ENCODE measurements at places on chromosomes 2 and 18.

GRCh38 chr2:67032076-67032475, 365.1 kb upstream of the ETAA1 start:
- no peak for DNase-seq

- no peak for DNase-seq
Measured at GRCh38 chr2:111958901-111959300, 60.5 kb downstream of the MERTK start.

DNA sequence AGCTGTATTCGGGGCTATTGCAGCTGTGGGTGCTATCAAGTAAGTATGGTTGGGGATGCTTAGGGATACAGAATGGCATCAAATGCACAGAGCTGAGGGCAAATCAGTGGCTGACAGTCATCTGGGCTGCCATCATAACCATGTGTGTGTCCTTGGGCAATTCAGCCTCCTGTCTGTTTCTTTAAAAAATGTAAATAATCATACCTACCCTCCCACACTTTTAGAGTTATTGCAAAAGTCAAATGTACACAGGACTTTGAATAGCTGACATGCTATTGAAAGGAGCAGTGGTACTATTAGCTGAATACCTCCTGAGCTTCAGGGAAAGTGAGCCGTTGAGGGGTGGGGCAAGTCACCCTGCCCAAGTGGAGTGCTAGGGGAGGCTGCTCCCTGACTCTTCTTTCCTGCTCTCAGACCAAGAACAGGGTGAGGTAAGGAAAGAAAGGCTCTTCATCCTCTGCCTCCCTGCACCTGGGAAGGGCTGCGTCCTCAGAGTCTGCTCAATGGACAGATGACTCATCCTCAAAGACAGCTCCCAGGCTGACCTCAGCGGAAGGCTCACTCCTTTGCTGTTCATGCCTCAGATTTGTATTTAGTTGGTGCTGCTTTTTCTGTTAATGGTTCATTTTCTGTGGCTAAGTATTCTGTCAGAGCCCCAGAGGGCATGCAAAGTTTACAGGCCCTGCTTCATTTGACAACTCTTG, 54.9 kb upstream of the BZW1 start:
- no peak for DNase-seq

DNA sequence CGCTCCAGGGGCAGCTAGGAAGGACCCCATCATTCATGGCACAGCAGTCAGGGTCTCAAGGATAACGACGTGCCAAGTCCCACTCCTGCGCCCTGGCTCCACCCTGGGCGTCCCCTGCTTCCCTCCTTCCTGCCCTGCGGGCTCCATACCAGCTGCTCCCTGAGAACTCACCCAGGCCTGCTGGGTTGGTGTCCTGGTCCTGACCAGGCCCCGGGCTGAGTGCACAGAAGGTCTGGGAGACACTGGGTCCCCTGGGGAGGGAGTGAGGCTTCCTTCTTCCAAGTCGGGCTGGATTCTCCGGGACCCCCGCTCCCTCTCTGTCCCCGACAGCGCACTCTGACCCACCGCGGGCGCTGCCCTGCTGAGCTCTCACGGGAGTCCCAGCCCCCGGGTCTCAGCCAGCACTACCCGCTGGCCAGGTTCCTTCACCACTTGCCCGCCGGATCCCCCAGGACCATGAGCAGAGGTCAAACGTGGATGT, 160.2 kb downstream of the PXDN start:
- no peak for DNase-seq

DNA sequence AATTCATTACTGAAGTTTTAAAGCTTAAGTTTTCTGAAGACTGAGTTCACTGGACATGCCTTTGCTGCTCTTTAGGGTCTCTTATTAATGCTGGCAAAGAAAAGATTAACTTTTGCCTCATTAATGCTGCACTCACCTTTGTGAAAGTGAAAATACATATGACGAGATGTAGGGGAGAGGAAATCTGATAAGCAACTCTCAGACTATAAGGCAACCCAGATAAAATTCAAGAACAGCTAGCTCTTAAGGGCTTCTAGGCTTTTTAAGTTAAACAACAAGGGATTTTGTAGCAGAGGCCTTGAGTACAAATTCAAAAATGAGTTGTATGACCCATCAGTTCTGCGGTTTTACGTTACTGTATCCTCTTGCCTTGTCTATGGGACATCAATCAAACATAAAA, 143.7 kb downstream of the USP34 start:
- no peak for DNase-seq

DNA sequence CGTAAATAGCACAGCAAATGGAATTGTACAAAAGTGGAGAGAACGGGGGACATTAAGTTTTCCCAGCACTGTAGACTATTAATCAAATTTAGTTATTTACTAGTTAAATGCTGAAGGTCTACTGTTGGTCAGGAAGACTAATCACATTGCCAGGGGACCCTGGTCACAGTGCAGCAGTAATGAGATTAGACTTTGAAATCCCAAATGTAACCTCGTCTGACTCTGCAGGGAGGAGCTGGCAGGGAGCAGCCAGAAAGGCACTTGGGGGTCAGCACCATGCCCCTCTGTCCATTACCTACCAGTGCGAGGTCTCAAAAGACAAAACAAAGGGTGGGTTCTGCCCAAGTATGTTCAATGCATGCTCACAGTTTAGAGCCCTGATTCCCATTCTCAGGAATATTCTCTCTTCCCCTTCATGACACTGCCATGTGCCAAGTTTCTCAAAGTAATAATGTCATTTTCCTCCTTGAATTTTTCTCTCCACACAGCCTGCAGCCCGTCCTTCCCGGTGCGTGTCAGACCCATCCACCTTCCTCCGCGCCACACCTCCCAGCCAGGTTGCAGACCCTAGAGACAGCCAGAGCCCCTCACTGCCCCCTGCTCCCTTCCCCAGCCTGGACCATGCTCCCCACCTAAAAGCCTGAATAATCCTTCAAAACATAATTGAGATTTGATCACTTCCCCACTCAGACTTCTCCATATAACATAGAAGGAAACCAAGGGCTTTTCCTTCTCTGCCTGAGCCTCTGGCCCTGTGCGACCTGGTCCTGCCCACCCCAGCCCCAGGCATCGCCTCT, 52.5 kb downstream of the TMEM18 start:
- DNase-seq: no peak

GRCh38 chr2:232781765-232782164, 5.4 kb upstream of the KCNJ13 start:
- DNase-seq: no peak

GRCh38 chr18:9810299-9810698, 75.5 kb upstream of the TXNDC2 start:
- no peak for DNase-seq

GRCh38 chr18:45806226-45806625, 19.2 kb upstream of the SIGLEC15 start:
- no peak for DNase-seq

DNA sequence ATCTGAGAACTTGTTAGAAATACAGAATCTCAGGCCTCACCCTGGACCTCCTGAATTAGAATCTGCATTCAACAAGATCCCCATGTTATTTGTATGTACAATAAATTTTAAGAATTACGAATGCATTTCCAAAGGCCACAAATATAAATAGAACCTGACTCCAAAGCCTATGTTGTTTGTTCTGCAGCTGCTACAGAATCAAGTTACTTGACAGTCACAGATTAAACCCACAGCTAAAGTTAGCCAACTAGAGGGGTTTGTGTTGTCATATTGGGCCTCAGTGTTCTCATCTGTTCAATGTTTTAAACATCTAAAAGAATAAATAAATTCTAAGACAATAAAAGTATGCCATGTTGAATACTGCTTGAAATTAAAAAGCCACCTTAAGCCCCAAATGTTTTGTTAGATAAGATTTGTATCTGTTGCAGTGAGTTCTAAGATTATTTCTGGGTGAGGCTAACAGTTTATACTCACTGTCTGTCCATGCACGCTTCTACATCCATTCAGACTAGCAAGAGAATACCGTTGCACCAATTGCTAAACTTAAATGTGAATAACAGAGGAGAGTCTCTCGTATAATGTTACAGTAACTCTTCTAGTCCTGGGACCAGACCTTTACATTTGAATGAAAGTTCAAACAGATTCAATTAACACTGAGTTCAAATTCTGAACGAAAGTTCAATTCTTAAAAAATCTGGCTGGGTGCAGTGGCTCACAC, 200.4 kb downstream of the MEMO1 start:
- no peak for DNase-seq

GRCh38 chr2:144959416-144959815, 439.5 kb upstream of the ZEB2 start:
- no peak for DNase-seq

GRCh38 chr2:219939647-219940046, 312.2 kb downstream of the SLC4A3 start:
- no peak for DNase-seq

DNA sequence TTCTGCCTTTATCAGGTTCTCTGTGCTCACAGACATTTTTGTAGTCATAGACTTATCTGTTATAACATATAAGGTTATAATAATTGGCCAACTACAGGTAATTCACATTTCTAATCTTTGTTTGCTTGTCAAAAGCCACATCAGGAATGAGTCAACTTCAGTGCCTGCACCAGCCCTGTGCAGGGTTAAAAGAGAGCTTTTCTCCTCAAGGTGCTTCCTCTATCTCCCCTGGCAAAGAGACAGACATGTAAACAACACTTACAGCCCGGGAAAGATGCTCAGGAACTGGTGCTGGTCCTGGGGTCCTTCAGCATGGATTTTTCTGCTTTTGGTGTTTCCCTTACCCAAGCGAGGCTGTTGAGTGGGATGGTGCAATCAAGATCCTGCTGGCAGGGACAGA, 7.7 kb upstream of the EHD3 start:
- DNase-seq: no peak

- no peak for DNase-seq
Measured at GRCh38 chr2:201223089-201224073, 37.0 kb upstream of the CASP8 start.

GRCh38 chr2:46400016-46400415, 79.3 kb upstream of the TMEM247 start:
- DNase-seq: no peak

- no peak for DNase-seq
Measured at GRCh38 chr2:46951290-46952064, 35.9 kb upstream of the MCFD2 start.

DNA sequence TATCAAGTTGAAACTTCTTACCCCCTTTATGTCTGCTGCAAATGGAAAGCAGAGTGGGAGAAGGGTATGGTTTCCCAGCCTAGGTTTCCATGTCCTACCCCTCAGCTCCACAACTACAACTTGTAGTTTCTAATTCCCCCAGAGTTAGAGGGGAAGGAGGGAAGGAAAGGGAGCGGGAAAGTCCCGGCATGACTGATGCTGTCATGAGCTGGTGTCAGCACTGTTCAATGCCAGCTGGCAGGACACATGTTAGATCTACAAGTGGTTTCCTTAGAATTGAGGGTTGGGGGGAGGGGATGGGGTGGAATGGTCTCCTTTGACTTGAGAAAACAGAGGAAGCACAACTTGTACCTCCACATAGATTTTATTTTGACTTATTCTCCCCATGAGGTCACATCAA, 194.0 kb downstream of the MBD2 start:
- no peak for DNase-seq

GRCh38 chr2:230797515-230798495, 66.9 kb upstream of the ITM2C start:
- DNase-seq: no peak

GRCh38 chr2:238256111-238256510, 16.3 kb upstream of the HES6 start:
- DNase-seq: no peak

DNA sequence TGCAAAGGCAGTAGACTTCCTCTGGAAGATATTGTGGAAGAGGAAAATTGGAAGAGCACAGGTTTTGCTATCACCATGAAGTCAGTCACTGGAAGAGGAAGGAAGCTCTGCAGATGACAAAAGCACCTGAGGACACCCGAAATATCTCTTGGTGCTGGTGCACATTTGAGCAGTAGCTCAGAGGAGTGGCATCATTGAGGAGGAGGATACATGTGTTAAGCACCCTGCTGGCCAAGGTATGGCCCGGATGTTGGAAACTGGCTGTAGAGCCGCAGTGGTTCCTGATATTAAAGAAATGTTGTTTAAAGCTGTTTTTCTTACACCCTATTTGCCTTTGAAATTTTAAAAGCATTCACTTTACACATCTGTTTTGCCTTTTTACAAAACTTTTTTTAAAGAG, 32.7 kb upstream of the SCYGR2 start:
- no peak for DNase-seq

DNA sequence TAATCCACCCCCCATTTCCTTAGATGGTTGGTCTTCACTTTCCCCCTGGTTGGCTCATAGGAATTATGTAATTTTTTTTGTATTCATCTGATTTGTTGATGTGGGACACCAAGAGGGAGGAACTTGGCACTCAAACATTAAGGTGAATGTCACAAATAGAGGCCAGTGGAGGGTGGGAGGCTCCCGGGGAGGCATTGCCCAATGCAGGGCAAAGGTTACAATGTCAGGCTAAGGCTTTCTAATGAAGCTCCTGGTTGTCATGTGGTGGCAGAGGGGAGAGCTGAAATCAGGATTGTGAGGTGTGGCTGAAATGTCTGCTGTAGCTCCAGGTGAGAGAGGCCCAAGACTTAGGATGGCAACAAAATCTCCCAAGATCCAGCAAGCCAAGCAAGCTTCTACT, 42.7 kb downstream of the MPHOSPH10 start:
- DNase-seq: no peak

- no peak for DNase-seq
Measured at GRCh38 chr2:134581877-134582546, 136.8 kb downstream of the TMEM163 start.

DNA sequence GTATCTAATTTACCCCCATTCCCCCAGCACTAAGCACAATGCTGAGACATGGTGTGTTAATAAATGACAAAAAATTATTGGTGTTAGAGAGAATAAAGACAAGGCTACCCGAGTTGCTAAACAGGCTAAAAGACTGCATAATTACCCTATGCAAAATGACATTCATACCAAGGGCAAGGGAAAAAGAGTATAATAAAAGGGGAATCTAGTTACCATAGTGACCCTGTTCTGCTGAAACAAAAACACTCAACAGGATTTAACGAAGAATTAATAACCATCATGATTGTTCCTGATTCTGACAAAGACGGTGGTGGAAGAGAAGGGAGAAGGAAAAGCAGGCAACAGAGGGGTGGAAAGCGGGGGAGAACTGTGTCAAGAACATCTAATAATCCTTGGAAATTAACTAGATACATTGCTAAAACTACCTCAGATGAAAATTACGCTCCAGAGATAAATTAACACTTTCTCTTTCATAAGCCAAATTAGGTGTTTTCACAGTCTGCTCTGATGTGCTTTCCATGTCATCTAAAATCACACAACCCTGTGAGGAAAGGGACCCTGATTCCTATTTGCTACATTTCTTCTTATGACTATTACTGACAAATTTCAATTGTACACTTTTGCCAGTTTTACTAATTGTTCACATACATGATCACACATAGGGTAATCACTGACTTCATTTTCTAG, 25.5 kb downstream of the TTR start:
- no peak for DNase-seq

GRCh38 chr2:168433527-168433926, 22.5 kb upstream of the CERS6 start:
- no peak for DNase-seq

GRCh38 chr2:30622452-30622851, 175.4 kb downstream of the LCLAT1 start:
- DNase-seq: no peak

DNA sequence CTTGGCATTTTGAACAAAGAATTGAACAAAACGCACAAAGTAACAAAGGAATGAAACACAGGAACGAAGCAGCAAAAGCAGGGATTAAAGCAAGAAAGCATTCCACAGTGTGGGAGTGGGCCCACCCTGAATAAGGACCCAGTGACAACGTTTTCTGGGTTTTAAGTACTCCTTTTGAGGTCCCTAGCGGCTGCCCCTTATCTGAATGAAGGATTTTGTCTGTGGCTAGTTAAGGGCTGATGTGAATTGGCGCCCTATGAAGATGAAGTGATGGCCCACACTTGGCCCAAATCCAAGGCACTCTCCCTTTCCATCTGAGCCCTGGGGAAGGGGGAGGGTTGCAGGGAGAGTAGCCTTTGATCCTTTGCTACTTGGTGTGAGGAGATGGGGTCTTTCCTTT, 7.8 kb upstream of the CCDC141 start:
- DNase-seq: no peak
